GM13976 (cell line): ENCODE measurements at places on chromosomes 4 and X.
A peak's percentile ranks its signal among the peaks of the same experiment; 100 is the strongest.

- peak; percentile 67 for DNase-seq
Measured at GRCh38 chrX:150200820-150201287, 162.3 kb upstream of the MAMLD1 start.

- DNase-seq: no peak
Measured at GRCh38 chrX:38817004-38817703, 15.9 kb downstream of the MID1IP1 start.

DNA sequence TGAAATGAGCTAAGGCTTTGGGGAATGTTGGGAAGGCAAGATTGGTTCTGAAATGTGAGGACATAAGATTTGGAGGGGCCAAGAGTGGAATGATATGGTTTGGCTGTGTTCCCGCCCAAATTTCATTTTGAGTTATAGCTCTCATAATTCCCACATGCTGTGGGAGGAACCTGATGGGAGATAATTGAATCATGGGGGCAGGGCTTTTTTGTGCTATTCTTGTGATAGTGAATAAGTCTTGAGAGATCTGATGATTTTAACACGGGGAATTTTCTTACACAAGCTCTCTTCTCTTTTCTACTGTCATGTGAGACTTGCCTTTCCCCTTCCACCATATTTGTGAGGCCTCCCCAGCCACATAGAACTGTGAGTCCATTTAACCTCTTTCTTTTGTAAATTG, 157.6 kb upstream of the C1QTNF7 start:
- DNase-seq: no peak

DNA sequence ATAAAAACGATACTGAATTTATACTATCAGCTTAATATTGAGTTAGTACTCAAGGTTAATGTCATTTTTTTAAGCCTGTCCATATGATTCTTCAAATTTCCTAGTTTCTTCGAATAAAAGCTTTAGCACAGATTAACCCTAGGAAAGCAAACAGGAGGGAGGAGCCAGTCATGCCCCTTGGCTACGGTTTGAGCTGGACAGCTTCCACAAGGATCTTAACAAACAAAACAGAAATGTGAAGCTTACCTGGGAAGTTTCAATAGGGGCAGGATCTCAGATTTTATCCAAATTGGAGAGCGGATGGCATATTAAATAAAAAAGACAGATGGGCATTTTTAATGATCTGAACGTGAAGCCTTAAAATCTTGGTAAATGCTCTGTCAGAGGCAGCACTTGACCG, 2.3 kb downstream of the NWD2 start:
- no peak for DNase-seq

DNA sequence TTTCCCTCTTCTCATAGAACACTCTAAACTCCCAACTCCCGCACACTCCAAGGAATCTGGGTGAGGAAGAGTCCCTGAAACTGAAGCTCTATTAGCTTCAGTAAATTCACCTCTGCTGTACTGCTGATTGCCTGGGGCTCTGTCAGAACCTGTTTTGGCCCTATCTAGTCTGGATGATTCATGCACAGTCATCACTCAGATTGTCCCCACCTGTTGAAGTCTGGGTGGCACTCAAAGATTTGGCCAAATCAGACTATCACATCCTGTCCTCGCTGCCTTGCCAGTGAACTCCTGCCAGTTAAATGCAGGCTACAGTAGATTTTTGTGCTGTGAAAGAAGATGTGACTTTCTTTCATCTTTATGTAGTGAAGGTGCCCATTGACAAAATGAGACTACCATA, 63.5 kb upstream of the EMCN start:
- no peak for DNase-seq

DNA sequence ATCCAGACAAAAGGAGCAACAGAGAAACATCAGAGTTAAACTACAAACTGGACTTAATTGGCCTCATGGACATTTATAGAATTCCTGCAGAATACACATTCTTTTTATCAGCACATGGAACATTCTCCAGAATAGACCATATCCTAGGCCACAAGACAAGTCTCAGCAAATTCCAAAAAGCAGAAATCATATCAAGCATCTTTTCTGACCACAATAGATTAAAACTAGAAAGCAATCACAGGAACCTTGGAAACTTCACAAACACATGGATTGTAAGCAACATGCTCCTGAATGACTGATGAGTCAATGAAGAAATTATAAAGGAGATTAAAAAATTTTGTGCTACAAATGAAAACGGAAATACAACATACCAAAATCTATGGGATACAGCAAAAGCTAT, 526.7 kb downstream of the PCDH7 start:
- DNase-seq: no peak

DNA sequence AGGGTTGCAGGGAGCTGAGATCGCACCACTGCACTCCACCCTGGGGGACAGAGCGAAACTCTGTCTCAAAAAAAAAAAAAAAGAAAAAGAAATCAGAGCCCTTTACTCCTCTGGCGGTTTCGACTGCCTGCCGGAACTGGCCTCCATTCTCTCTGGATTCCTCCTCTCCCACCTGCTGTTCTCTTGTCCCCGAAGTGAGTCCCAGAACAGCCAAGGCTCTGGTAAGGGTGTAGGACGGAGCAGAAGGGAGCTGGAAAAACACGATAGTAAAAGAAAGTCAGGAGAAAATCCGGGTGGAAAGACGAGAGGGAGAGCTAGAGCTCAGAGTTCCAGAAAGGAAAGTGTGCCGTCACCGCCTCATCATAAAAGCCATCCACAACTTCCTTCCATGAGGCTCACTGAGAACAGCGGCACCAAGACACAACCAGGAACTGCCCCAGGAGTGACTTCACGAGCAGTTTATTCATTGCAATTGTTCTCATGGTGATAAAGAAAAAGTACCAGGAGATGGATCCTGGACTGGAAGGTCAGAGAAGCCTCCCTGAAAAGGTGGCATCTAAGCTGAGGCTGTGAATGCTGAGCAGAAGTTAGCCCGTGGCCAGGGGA, 12.3 kb downstream of the TLR3 start:
- DNase-seq: no peak

GRCh38 chrX:1592470-1593142, 1.2 kb downstream of the AKAP17A start:
- DNase-seq: peak; percentile 78

- no peak for DNase-seq
Measured at GRCh38 chrX:126551306-126551705, 1.3 kb downstream of the DCAF12L1 start.

DNA sequence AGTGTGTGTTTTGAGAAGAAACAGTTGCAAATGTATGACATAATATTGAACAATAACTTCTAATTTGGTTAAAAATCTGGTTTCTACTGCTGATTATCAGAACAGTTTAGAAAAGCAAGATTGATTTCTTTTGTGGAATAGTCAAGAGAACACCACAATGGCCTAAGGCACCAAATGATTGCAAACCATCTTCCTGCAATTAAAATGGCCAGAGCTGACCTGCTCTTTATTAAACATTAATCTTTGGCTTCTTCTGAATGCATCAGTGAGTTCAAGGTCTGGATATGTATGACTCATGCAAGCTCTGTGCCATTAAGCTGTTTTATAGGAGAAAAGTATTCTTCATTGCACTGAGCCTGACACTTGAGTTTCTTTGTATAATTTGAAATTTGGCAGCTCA, 107.8 kb upstream of the PDHA2 start:
- DNase-seq: no peak

DNA sequence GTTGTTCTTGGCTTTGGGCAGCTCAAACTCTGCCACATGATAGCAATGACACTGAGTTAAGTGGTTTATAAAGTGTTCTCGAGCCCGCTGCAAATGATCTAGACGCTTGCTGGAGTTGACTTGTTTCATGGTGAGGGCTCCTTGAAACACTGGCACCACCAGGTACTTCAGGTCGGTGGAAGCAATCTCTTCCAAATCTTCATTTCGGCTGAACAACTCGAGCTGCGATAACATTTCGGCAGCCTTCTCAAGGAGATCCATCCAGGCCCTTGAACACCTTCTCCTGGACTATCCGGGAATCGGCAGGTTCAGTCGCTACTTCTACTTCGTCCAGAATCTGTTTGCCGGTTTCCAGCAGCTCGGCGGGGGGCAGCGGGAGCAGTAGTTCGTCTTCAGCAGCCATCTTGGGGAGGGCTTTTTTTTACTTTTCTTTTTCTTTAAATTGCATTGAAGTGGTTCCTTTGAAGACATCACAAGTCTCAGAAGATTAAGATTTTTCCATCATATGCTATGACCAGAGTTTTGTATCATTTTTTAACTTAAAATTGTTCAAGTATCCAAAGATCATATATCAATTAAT, 28.0 kb downstream of the HNRNPDL start:
- no peak for DNase-seq

DNA sequence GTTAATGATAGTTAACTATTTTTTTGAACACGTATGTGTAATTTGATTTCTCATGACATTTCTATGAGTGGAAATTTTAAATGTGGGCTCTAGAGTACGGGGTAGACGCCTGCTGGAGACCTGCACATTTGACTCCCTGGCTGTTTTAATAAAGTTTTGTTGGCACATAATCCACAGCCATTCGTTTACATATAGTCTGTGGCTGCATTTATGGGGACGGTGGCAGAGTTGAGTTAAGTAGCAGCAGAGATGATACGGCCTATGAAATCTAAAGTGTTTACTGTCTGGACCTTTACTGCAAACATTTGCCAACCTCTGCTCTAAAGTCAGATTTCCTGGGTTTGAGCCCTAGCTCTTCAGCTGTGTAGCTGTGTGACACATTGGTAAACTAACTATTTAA, 118.8 kb downstream of the CHRNA9 start:
- no peak for DNase-seq

- no peak for DNase-seq
Measured at GRCh38 chrX:12751887-12752286, 39.3 kb upstream of the PRPS2 start.

- no peak for DNase-seq
Measured at GRCh38 chr4:25773358-25773757, 89.4 kb downstream of the SEL1L3 start.

GRCh38 chr4:94455081-94455480, 3.3 kb downstream of the PDLIM5 start:
- no peak for DNase-seq

DNA sequence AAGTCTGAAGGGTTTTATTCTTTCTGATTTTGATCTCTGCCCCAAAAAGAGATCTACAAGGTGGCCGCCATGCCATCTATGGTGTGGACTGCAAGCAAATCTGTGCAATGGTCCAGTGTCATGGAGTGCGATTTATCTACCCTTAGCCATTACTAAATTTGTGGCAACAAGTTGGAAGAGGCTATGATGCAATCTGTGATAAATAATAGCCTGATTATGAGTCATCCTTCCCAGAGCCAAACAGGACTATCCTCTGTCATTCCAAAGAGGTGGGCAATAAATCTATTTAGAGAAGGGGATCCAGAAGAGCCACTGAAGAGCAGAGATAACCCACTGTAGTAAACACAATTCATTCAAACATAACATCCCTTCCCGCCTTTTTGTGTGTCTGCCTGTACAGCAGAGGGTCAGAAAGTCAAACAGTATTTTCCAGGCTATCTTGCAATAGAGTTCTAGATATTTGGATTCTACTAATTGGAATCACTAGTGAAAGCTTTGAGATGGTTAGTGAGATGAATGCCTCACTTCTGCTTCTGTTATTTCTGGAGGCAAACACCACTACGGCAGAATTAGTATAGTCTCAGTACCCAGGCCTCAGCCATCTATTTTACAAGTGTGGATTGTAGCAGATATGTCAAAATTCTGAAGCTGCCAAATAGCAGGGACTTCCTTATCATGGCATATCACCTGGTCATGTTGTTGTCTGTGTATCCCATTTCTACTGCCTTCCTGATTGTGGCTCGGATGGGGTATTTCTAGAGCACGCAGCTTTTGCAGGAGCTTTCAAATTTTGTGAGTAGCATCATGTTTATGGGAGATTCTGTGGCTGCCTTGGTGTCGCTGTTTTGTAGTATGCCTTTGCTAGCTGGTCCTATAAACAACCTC, 192.0 kb downstream of the SMIM20 start:
- no peak for DNase-seq
